Activated naive CD4-positive, alpha-beta T cell treated with anti-CD3 and anti-CD28 coated beads, Interleukin-2, amount 10 ng/mL, durations not matched to agents 5 hours and 36 hours (primary cell): ENCODE measurements at places on chromosomes 6 and 20. TPM values are rescaled to one million over a fixed set of nuclear protein-coding genes. Genes with fewer than 3 reads are reported as not detected.

The FAM217A gene
- total RNA-seq = not detected

The ACTL10 gene
- total RNA-seq = 4.9 TPM

The RMND1 gene
- total RNA-seq = 22.7 TPM

The C6orf118 gene
- total RNA-seq = not detected

The PMEPA1 gene
- 1.1 TPM for total RNA-seq

The MYB gene
- total RNA-seq = 5.2 TPM

The SLC24A3 gene
- not detected for total RNA-seq

The VGLL2 gene
- total RNA-seq = not detected

The NUS1 gene
- 27.1 TPM for total RNA-seq
